ENCODE measurements at places on chromosomes 7 and 10. TPM values are rescaled to one million over a fixed set of nuclear protein-coding genes. Genes with fewer than 3 reads are reported as not detected.

KMT2E gene
- 54.3 TPM for total RNA-seq

CPA5 gene
- not detected for total RNA-seq

LEP gene
- total RNA-seq: not detected

BBS9 gene
- total RNA-seq: 0.57 TPM

RARRES2 gene
- total RNA-seq: 12.6 TPM

VAX1 gene
- total RNA-seq: not detected

C10orf53 gene
- total RNA-seq: not detected

ACTL6B gene
- 0.13 TPM for total RNA-seq

SNCG gene
- 699 TPM for total RNA-seq

OPN1SW gene
- total RNA-seq: not detected

AKR1B15 gene
- not detected for total RNA-seq

ZNF800 gene
- 19.1 TPM for total RNA-seq

CFTR gene
- total RNA-seq: 34.2 TPM

MMP21 gene
- not detected for total RNA-seq

VWDE gene
- total RNA-seq: not detected

RPA3 gene
- total RNA-seq: 21.1 TPM

OR9A2 gene
- total RNA-seq: 0.29 TPM

MMD2 gene
- not detected for total RNA-seq

GSAP gene
- 3.7 TPM for total RNA-seq

FAM25G gene
- not detected for total RNA-seq

PRTFDC1 gene
- total RNA-seq: 11.4 TPM

CCDC146 gene
- not detected for total RNA-seq

MMRN2 gene
- total RNA-seq: 23.4 TPM

HELLS gene
- 108 TPM for total RNA-seq

GNAI1 gene
- total RNA-seq: 31.4 TPM

MKX gene
- total RNA-seq: not detected

ZNF727 gene
- total RNA-seq: not detected

ASAH2 gene
- 4.6 TPM for total RNA-seq

CHST3 gene
- 14.1 TPM for total RNA-seq

LAMB4 gene
- not detected for total RNA-seq

TMEM196 gene
- total RNA-seq: not detected

WIPF3 gene
- 0.10 TPM for total RNA-seq

CHST15 gene
- not detected for total RNA-seq

AMPH gene
- total RNA-seq: not detected

BAZ1B gene
- total RNA-seq: 51.9 TPM

NPTX2 gene
- total RNA-seq: not detected

PANK1 gene
- total RNA-seq: 9.1 TPM

SPDYE6 gene
- not detected for total RNA-seq

GIMAP7 gene
- total RNA-seq: not detected

All from HT-29 (cell line).